ENCODE measurements at places on chromosomes 1 and 21.
A peak's percentile ranks its signal among the peaks of the same experiment; 100 is the strongest.

DNA sequence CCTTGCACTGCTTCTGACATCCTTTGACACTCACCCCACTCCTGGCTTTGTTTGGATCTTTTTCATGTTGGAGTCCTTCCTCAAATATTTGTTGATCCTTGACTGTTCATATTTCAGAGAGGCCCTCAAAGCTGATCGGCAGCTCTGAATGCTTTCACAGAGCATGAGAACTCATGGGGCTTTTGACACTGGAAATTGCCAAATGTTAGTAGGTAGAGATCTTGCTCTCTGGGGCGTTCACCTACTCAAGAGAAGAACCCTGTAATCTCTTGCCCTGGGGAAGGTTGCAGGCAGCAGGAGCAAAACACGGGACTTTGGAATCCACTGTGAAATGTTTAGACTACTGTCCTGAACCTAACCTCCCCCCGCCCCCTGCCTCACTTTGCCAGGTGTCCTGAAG, 67.4 kb upstream of the STUM start:
- DNase-seq: no peak

DNA sequence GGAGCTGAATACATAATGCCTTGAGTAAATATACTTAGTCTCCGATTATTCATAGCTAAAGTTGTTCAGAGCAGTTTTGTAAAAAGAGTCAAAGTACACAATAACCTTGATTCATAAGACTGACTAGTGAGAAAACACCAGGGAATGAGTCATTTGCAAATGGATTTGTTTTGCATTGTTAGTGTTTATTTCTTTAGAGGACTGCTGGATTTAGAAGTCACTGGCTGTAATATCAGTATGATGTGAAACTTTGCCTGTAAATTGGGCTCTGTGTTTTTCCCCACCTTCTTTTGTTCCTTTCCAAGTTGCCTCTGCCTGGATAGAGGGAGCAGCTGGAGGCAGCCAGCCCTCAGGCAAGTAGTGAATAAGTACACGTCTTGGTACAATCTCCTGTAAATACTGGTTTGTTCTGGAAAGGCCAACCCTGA, 474.7 kb downstream of the NUF2 start:
- DNase-seq: no peak

DNA sequence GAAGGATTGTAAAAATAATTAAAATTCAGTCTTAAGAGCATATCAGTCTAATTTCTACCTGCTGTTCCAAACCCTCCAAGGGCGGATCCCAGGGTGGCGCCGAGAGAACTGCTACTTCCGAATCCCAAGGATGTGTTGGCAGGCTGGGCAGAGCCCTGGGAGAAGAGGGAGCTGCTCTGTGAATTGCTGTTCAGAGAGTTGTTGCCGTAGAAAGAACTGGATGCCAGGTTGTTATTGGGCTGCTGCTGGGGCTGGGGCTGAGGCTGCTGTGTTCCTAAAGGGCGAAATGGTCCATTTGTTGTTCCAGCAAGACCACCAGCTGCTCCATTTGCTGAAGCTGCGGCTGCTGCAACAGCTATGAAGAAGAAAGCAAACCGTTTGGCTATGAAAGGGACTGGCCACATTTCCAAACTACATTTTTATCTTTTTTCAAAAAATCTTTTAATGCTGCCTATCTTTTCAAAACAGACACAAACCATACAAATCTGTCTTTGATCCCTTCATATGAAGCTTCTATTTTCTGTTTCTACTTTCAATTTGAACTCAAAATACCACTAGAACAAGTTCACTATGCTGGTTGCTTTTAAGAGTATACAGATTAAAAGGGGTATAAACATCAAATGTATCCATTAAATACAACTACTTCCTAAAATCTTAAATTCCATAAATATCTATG, 57.5 kb upstream of the SDC3 start:
- peak; percentile 39 for DNase-seq

- no peak for DNase-seq
These were observed 480 bp upstream of the MIS18A start for GRCh38 chr21:32279377-32279680.

- DNase-seq: no peak
These were observed 1623.3 kb upstream of the B3GALT2 start for GRCh38 chr1:194809665-194810064.

GRCh38 chr21:41707231-41707959, 59.5 kb downstream of the RIPK4 start:
- no peak for DNase-seq

DNA sequence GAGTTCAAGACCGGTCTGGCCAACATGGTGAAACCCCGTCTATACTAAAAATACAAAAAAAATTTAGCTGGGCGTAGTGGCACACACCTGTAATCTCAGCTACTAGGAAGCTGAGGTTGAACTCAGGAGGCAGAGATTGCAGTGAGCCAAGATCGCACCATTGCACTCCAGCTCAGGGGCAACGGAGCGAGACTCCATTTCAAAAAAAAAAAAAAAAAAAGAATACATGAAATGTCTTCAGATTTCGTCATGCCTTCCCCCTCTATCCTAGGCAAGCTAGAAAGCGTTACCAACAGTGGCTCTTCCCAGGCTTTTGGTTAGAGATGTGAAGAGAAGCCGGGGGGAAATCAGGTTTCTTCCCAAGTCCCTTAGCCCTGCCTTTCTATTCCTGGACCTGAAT, 3.6 kb downstream of the TFF1 start:
- DNase-seq: no peak

GRCh38 chr1:203327684-203328457, 22.6 kb downstream of the BTG2 start:
- DNase-seq: peak; percentile 75

DNA sequence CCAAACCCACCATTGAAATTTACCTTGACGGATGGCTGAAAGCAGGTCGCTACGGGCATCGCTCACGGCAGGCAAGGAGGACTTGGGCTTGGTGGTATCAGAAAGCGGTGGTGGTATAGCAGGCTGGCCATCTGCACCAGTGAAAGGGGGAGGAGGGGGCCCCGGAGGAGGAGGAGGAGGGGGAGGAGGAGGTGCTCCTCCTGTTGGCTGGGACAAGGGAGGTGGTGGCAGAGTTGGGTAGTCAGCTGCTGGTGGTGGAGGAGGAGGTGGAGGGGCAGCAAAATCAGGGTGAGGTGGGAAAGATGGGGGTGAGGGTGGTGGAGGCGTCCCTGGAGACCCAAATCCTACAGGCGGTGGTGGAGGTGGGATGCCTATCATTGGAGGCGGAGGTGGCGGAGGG, 17.2 kb downstream of the GPR3 start:
- DNase-seq: no peak

DNA sequence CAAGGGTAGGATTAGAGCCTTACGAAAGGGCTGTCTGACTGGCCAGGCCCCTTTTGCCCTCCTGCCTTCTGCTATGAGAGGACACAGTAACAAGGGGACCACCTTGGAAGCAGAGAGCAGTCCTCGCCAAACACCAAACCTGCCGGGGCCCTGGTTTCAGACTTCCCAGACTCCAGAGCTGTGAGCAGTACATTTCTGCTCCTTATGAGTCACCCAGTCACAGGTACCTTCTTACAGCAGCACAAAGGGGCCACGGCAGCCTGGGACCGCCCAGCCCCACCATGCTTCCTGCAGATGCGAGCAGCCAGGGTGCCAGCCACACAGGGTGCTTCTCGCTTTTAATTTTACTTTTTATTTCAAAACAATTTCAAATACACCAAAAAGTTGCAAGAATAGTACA, 17.2 kb upstream of the POFUT2 start:
- no peak for DNase-seq

DNA sequence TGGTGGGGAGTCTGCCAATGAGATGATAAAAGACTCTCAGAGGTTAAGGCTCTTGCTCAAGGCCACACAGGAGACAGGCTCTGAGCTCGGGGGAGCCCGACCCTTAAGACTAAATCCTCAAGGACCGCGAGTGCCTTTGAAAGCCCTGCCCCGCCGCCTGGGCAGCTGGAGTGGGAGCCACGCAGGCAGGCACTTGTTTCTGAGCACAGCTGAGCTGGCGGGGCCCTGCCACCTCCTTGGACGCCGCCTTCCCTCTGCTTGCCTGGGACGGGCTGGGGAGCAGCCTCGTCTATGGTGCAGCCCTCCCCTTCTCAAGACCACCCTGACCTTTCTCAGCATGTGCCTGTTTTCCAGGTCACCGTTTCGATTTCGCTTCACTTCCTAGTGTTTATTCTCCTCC, 169.3 kb downstream of the CAMTA1 start:
- DNase-seq: no peak

DNA sequence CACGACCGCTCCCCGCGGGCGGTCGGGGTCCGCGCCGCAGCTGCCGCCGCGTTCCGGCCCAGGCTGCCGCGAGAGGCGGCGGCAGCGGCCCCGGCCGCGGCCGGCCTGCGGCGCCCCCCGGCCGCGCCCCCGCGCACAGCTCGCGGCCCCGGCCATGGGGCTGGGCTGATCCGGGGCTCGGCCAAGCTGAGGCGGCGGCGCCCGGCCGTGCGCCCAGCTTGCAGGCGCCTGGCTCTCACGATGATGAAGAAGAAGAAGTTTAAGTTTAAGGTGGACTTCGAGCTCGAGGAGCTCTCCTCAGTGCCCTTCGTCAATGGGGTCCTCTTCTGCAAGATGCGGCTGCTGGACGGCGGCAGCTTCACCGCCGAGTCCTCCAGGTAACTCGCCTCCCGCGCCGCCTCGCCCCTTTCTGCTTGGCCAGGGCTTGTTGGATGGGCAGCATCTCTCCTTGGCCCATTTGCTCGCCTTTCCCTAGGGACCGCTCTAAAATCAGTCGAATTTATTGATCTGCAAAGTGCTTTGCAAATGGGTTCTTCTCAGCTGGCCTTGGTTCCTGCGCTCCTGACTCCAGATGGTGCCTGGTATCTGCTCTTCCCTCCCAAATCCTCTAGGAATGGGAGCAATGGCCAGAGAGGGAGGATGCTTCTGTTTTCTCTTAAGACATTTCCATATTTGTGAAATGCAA, 431 bp downstream of the EEIG2 start:
- peak; percentile 72 for DNase-seq

GRCh38 chr21:35222541-35222941, 173.4 kb upstream of the RUNX1 start:
- no peak for DNase-seq

GRCh38 chr1:155170806-155171205, 2.3 kb downstream of the KRTCAP2 start:
- no peak for DNase-seq

DNA sequence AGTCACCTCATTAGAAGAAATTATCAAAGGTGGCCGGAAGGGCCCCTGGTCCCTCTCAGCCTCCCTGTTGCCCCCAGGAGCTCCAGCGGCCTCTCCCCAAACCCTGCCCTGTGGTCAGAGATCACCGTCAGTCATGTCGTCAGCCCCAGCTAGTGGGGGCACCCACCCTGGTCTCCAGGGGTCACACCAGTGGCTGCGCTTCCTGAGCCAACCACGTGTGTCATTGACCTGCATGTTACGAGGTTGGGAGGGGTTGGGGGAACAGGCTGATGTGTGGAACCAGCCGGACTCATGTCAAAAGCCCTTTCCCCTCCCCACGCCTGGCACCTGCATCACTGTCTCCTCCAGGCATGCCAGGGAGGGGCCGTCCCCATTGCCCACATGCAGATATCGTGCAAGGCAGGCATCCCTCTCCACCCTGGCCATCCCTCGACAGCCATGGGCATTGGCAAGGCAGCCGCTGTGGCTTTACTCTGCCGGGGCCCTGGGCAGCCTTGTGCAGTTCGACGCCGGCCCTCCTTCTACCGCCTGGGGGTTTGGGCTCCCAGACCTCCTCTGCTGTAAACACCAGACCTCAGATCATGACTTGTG, 128.7 kb downstream of the CRYAA start:
- DNase-seq: no peak

DNA sequence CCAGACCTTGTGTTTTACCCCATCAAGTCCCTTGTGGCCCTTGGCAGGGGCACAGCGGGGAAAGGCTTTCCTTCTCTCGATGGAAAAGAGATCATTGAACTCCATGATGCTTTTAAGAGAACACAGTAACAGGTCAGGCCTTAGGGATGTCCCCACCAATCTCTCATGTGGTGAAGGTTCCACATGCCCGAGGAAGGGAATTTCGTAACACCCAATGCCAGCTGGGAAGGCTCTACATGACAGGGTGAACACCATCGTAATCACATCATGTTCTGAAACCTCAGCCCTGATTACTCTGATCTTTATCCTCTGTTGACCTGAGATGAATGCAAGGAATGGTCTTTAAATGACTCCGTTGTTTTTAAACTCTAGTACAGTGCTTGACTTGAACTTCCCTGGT, 105.5 kb upstream of the SPAG17 start:
- no peak for DNase-seq

DNA sequence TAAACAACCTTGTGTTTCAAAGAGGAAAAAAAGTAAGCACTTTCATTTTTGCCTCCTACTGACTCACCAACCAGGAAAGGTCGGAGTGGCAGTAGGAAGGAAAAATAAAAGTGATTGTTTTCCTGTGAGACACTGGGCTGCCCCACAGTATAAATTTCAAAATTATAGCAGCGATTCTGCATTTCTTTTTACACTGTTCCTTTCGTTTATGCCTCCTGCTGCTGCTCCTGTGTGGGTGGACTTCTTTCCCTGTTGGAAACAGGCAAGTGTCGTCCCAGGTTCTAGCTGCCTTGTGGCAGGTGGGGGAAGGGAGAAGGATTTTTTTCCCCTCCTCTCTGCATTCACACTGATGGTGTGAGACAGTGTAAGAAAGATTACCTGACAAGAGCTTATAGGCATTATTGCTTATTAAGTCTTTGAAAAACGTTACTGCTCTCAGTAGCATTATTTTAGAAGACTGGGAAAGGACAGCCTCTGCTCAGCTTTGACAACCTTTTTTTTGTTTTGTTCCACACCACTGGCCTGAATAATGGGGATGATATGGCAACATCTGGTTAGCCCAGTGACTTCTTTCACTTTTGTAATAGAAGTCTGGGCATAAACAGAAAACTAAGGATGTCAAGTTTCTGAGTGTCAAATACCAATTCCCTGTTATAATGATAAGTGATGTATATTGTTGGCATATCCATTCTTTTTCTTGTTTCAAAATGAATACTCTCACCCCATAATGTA, 77.9 kb downstream of the NEK7 start:
- DNase-seq: no peak

DNA sequence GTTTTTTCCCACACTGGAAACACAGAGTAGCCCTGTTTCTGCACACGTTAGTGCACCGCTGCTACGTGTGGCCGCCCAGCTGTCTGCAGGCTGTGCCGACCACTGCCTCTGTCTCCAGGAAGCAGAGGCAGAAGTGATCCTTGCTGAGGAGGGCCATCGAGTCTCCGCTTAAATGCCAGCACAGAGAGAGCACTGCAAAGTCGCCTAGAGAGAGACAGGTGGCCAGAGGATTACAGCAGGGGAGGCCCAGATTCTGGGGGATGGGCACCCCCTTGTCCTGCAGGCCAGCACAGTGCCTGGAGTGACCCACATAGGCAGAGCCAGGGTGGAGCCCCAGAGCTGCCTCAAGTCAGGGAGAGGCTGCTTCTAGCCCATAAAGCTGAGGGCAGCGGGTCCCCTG, 6.1 kb downstream of the TPRG1L start:
- DNase-seq: no peak

Measured in cerebellar cortex (tissue), 1 donor.